ENCODE measurements at places on chromosomes 11 and 22. TPM values are rescaled to one million over a fixed set of nuclear protein-coding genes. Genes with fewer than 3 reads are reported as not detected.

GRCh38 chr11:77672264-77672663 lies 34.7 kb upstream of the CLNS1A start:
- H3K36me3 ChIP-seq, result peaks cover 68% of the 10 kb centered on the region
- H3K27me3 ChIP-seq, result no peaks in the 10 kb centered on the region
- DNase-seq, result no peak
- H3K4me3 ChIP-seq, result no peak overlapping the region

DNA sequence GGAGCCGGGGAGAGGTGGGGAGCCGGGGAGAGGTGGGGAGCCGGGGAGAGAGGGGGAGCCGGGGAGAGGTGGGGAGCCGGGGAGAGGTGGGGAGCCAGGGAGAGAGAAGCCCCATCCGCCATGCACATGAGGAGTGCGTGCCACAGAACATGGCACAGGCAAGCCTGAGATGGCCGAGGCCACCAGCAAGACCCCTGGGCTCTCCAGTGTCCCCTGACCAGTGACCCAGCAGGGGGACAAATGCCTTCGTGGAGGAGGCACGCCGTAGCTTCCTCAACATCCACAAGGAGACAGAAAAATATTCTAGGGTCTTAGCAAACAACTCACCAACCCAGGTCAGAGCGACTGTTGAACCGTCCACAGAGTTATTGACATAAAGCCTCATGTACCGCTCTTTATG lies 618.8 kb downstream of the TBC1D22A start:
- H3K4me3 ChIP-seq, result no peak overlapping the region
- peaks cover 2% of the 10 kb centered on the region for H3K4me1 ChIP-seq
- no peak for DNase-seq
- no peaks in the 10 kb centered on the region for H3K27me3 ChIP-seq

Gene CALCB
- 0.99 TPM for total RNA-seq

GRCh38 chr11:1936072-1936780 lies 10.9 kb upstream of the MRPL23 start:
- H3K4me1 ChIP-seq, result peaks cover 5% of the 10 kb centered on the region
- peak; percentile 50 for DNase-seq
- H3K27ac ChIP-seq, result no peak overlapping the region
- H3K4me3 ChIP-seq, result no peak overlapping the region
- peaks cover 2% of the 10 kb centered on the region for H3K27me3 ChIP-seq
- no peaks in the 10 kb centered on the region for H3K36me3 ChIP-seq

Gene ASCL2
- 0.62 TPM for total RNA-seq

Gene POU2AF3
- 0.37 TPM for total RNA-seq

Gene DRD4
- 0.28 TPM for total RNA-seq

Gene PKP3
- not detected for total RNA-seq

DNA sequence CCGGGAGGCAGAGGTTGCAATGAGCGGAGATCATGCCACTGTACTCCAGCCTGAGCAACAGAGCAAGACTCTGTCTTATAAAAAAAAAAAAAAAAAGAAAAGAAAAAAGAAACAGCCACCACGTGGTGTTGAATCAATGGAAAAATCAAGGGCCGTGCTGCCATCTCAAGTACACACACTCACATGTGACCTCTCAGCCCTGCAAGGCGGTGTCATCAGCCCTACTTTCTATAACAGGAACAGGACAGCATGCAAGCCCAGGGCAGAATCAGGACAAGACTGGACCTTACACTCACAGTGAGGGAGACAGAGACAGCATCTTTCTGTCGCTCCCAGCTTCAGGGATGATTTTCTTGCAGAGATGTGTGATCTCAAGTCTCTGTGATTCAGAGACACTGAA lies 179.6 kb downstream of the MPPED1 start:
- H3K36me3 ChIP-seq, result no peaks in the 10 kb centered on the region
- H3K27ac ChIP-seq, result no peak overlapping the region
- H3K4me3 ChIP-seq, result no peak overlapping the region
- H3K27me3 ChIP-seq, result peaks cover 15% of the 10 kb centered on the region
- DNase-seq, result no peak

DNA sequence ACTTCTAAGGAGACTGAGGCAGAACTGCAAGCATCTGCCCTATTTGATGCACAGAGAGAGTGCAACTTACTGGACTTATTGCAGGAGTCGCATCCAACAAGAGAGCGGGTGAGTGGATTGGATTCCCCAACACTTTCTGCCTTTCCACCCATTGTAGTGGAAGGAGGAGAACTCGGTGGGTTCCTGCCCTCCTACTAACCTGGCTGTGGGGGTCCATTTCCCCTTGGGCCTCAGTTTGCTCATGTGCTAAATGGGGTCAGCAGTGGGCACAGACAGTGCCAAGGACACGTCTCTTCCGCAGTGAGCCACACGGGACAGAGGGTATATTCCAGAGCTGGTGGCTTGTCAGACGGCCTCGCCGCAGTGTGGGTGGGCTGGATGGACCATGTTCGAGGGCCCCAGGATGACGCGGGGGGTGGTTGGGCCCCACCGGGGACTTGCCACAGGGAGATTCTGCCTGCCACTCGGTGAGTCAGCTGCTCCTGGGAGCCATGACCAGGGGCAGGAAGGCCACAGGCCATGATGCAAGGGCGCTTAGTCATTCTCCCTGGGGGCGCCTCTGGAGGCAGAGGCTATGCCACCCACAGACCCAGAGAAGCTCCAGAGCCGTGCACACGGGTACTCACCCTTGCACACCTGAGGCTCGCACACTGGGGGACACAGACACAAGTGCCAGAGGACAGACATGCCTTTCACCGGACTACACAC lies 8.2 kb downstream of the ALX4 start:
- no peak for DNase-seq
- H3K4me1 ChIP-seq, result peaks cover 19% of the 10 kb centered on the region
- no peaks in the 10 kb centered on the region for H3K36me3 ChIP-seq
- H3K4me3 ChIP-seq, result no peak overlapping the region
- H3K27ac ChIP-seq, result no peak overlapping the region

DNA sequence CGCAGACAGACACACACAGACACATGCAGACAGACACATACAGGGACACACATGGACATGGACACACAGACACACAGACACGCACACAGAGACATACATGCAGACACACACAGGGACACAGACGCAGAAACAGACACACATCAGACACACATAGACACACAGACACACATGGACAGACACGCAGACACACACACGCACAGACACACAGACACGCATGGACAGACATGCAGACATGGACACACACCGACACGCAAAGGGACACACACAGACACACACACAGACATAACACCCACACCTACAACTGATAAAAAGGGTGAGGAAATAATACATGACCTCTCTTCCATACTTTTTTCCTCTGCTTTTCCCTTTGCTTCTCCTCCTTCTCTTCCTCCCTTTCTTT lies 146.2 kb downstream of the HIPK3 start:
- H3K27ac ChIP-seq, result no peak overlapping the region
- DNase-seq, result no peak
- H3K4me1 ChIP-seq, result no peaks in the 10 kb centered on the region
- H3K4me3 ChIP-seq, result no peak overlapping the region
- no peaks in the 10 kb centered on the region for H3K36me3 ChIP-seq
- H3K27me3 ChIP-seq, result no peaks in the 10 kb centered on the region

Gene LYVE1
- not detected for total RNA-seq

Gene CDC42BPG
- 0.05 TPM for total RNA-seq

DNA sequence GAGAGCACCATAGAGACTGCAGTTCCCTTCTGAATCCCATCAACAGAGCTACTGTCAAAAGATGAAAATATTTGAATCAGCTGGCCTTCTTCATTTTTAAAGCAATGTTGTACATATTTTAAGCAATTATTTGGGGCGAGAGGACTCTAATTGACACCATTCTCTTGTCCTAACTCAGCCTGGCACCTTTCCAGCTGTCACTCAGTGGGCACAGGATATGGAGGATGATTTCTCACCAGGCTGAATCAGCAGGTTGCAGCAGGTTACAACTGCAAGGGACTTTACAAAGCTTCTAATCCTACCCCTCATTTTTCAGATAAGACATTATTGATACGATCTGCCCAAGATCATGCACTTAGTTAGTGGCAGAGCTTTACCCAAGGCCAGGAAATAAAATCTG lies 11.9 kb upstream of the WT1 start:
- no peaks in the 10 kb centered on the region for H3K36me3 ChIP-seq
- no peak overlapping the region for H3K4me3 ChIP-seq
- DNase-seq, result no peak
- H3K4me1 ChIP-seq, result no peaks in the 10 kb centered on the region
- H3K27me3 ChIP-seq, result peaks cover 30% of the 10 kb centered on the region

DNA sequence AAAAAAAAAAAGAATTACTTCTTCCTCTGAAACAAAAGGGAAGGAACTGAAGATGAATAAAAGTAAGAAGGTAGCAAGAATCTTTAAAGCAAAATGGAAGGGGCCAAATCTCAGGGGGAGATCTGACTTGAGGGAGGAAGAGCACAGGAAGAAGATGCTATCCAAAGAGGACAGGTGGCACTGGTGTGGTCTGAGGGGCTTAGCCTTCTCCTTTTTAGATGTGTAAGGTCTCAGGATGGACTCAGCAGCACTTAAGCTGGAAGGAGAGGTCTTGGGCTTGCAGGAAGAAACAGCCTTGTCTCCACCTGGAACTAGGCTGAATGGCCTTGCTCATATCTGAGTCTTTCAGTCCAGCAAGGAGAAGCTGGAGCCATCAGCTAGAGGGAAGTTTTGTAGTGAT lies 5.0 kb upstream of the RNF169 start:
- no peak for DNase-seq
- no peak overlapping the region for H3K4me3 ChIP-seq
- H3K27ac ChIP-seq, result no peak overlapping the region
- H3K36me3 ChIP-seq, result no peaks in the 10 kb centered on the region
- peaks cover 11% of the 10 kb centered on the region for H3K27me3 ChIP-seq

Gene SYT12
- total RNA-seq, result not detected

- H3K4me1 ChIP-seq, result no peaks in the 10 kb centered on the region
- H3K4me3 ChIP-seq, result no peak overlapping the region
- no peak for DNase-seq
- H3K27me3 ChIP-seq, result no peaks in the 10 kb centered on the region
- H3K27ac ChIP-seq, result no peak overlapping the region
Measured at GRCh38 chr11:44451706-44452105, 113.8 kb upstream of the CD82 start.

GRCh38 chr11:115407496-115407895 lies 96.7 kb downstream of the CADM1 start:
- no peaks in the 10 kb centered on the region for H3K4me1 ChIP-seq
- no peak for DNase-seq
- H3K36me3 ChIP-seq, result no peaks in the 10 kb centered on the region
- H3K4me3 ChIP-seq, result no peak overlapping the region
- H3K27me3 ChIP-seq, result no peaks in the 10 kb centered on the region
- no peak overlapping the region for H3K27ac ChIP-seq
